ENCODE measurements at places on chromosomes 6 and 20.

GRCh38 chr6:146410851-146411595 is 132.6 kb upstream of the RAB32 start:
- DNase-seq = no peak
- H3K36me3 ChIP-seq = no peaks in the 10 kb centered on the region
- no peak overlapping the region for H3K4me3 ChIP-seq
- no peaks in the 10 kb centered on the region for H3K27me3 ChIP-seq

DNA sequence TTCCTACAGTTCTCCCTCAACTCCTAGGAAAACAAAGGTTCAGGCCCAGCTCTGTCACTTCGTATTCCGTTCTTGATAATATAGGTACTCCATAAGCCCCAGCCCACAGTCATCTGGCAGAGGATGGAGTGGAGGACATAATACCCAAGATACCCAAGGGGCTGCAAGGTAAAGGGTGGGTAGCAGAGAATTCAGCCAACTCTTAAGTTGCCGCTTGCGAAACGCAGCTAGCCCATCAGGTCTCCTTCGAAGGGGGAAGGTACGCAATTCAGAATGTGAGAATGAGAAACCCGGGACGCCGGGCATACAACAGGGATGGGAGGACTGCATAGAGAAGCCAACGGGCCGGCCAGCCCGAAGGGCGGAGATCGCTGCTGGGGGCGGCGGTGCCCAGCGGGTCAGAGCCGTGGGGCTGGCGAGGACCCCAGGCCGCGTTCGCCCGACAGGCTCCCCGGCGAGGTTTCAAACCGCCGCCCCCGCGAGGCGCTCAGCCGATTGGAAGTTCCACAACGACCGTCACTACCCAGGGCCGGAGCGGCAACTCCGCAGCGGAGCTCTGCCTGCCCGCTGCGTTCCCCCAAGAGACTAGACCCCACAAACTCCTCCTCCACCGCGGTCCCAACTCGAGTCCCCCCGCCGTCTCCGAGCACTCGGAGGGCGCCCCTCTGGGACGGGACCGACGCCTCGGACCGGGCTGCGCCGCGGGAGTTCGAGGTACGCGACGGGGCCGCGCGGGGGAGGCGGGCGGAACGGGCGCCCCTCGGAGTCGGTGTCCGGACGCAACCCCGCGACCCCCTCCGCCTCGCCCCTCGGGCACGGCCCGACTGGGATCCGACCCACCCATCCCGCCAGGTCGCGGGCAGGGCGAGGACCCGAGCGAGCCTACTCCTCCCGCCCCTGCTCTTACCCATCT is 911 bp downstream of the CDK19 start:
- no peaks in the 10 kb centered on the region for H3K27me3 ChIP-seq
- peak overlapping the region; percentile 100 for H3K27ac ChIP-seq
- peaks cover 40% of the 10 kb centered on the region for H3K4me1 ChIP-seq
- peak overlapping the region; percentile 97 for H3K4me3 ChIP-seq
- peaks cover 12% of the 10 kb centered on the region for H3K36me3 ChIP-seq

- H3K4me3 ChIP-seq = no peak overlapping the region
- DNase-seq = no peak
- H3K27ac ChIP-seq = no peak overlapping the region
- H3K4me1 ChIP-seq = peaks cover 10% of the 10 kb centered on the region
Observed at GRCh38 chr6:132616677-132617076, 7.4 kb downstream of the TAAR2 start.

GRCh38 chr20:41142919-41143318 is 5.6 kb downstream of the PLCG1 start:
- H3K4me1 ChIP-seq = peaks cover 87% of the 10 kb centered on the region
- H3K4me3 ChIP-seq = peak overlapping the region; percentile 91
- H3K36me3 ChIP-seq = peaks cover 45% of the 10 kb centered on the region
- peak overlapping the region; percentile 90 for H3K27ac ChIP-seq
- no peaks in the 10 kb centered on the region for H3K27me3 ChIP-seq

DNA sequence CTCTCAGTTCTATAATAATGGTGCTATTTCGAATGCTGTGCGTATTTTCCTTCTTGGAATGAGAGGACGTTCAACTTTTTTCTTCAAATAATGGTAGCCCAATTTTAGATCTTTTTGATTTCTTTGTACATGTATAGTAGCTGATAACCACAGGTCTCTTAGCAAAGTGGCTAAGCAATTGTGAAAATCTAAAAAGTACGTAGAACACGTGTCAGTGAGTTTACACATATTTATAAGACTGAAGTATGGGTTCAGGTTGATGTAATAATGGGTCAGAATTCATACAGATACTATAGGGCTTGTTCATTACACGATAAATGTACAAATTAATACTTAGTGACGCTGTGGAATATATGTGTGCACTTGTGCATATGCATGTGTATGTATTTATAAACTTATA is 1.3 kb downstream of the SMIM13 start:
- peaks cover 33% of the 10 kb centered on the region for H3K4me1 ChIP-seq
- H3K36me3 ChIP-seq = peaks cover 20% of the 10 kb centered on the region
- no peak for DNase-seq
- H3K4me3 ChIP-seq = peak overlapping the region; percentile 97
- H3K27ac ChIP-seq = peak overlapping the region; percentile 97
- H3K27me3 ChIP-seq = no peaks in the 10 kb centered on the region

DNA sequence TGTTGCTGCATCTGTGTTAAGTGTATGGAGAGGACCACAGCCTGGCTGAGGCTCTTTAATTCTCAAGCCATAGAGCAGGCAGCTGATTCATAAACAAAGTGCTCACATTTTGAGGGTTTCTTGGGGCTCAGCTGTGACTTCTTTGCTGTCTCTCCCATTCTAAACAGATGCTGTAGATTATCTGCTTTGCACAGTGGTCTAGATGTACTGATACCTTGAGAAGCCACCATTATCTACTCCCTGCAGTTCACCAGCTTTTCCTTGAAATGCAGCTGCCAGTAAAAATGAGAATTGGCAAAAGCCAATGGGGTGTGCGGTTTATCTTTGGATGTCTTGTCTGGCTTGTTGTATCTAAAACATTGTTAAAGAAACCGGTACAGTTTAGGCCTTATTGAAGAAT is 5.2 kb upstream of the CNR1 start:
- no peak for DNase-seq
- H3K36me3 ChIP-seq = peaks cover 1% of the 10 kb centered on the region
- H3K4me1 ChIP-seq = peaks cover 6% of the 10 kb centered on the region
- H3K4me3 ChIP-seq = no peak overlapping the region
- peaks cover 51% of the 10 kb centered on the region for H3K27me3 ChIP-seq

- H3K4me1 ChIP-seq = no peaks in the 10 kb centered on the region
- no peak overlapping the region for H3K27ac ChIP-seq
- peaks cover 40% of the 10 kb centered on the region for H3K36me3 ChIP-seq
- H3K4me3 ChIP-seq = no peak overlapping the region
- H3K27me3 ChIP-seq = no peaks in the 10 kb centered on the region
- no peak for DNase-seq
Observed at GRCh38 chr6:125884634-125885371, 71.8 kb upstream of the HINT3 start.

DNA sequence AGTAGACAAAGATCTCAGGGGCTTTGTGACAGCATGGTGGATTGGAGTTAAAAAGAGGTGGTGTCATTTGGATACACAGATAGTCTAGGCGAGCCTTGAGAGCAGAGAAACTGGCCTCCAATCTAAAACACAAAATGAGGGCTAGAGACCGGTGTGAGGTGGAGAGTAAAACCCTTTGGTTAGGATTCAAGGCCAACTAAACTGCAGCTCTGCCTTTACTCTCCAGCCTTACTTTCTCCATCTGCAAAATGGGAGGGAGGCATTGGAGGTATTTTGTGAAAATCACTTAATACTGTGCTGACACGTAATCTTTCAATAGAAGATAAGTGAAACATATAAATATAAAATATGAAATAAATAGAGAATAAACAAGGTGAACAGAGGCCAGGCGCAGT is 89.1 kb upstream of the QKI start:
- peaks cover 14% of the 10 kb centered on the region for H3K27me3 ChIP-seq
- H3K27ac ChIP-seq = no peak overlapping the region
- H3K36me3 ChIP-seq = no peaks in the 10 kb centered on the region
- no peak overlapping the region for H3K4me3 ChIP-seq
- DNase-seq = no peak

Data from activated CD8-positive, alpha-beta memory T cell treated with anti-CD3 and anti-CD28 coated beads, Interleukin-2, amount 10 ng/mL, durations not matched to agents 7 days and 5 days (primary cell).